SJSA1 (cell line): ENCODE measurements at places on chromosomes 13 and 19. TPM values are rescaled to one million over a fixed set of nuclear protein-coding genes. Genes with fewer than 3 reads are reported as not detected.

SOX1 gene
- total RNA-seq = not detected in 2 replicates

PSG6 gene
- total RNA-seq = not detected in 2 replicates

SGCG gene
- total RNA-seq = not detected in 2 replicates

GGN gene
- total RNA-seq = 0.47 and 0.71 TPM in 2 replicates

IZUMO2 gene
- total RNA-seq = not detected in 2 replicates

OVOL3 gene
- not detected in 2 replicates for total RNA-seq

CATSPERD gene
- total RNA-seq = not detected in 2 replicates

DHDH gene
- 0.16 and 1.7 TPM in 2 replicates for total RNA-seq

LILRB5 gene
- total RNA-seq = not detected in 2 replicates

DNA sequence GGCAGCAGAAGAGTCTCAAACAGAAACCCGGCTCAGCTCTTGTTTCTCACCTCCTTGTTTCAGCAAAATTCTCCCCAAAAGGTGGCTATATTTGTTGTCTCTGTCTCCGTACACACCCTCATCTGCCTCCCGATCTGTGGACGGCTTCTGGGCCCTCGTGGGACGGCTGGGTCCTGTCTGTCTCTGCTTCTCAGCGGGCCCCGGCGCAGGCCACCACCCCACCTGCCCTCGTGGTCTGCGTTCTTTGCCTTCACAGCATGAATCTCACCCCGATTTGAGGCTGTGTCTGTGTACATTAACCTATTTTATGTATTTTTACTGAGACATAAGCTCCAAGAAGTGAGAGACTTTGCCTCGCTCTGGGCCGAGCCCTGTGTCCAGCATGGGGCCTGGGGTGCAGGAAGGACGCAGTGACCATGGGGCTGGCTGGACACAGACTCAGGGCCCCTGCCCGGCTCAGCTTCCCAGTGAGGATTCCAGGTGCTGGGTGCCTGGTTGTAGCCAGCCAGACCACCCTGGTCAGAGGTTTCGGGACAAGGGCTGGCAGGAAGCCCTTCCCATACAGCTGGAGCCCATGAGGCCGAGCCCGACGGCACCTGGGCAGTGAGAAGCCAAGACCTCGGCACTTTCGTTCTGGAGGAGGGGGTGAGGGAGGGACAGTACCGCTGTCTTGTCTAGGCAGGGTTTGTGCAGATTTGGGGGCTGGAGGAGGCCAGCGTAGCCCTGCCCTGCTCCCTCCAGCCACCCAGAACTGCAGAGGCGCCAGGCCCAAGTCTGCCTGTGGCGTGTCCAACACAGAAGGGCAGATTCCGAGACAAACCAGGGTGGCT is 78.5 kb upstream of the MCF2L start:
- no peak for DNase-seq

GRCh38 chr19:2607712-2608601 is 94.5 kb downstream of the GNG7 start:
- no peak for DNase-seq

- DNase-seq = no peak
Observed at GRCh38 chr19:8320564-8321066, 560 bp downstream of the NDUFA7 start.

- no peak for DNase-seq
Observed at GRCh38 chr19:35115177-35115951, at the start of gene FXYD3. FXYD3 (plus strand) TSS chr19:35115823; CDS start chr19:35119377, 3,554 bp downstream.

DNA sequence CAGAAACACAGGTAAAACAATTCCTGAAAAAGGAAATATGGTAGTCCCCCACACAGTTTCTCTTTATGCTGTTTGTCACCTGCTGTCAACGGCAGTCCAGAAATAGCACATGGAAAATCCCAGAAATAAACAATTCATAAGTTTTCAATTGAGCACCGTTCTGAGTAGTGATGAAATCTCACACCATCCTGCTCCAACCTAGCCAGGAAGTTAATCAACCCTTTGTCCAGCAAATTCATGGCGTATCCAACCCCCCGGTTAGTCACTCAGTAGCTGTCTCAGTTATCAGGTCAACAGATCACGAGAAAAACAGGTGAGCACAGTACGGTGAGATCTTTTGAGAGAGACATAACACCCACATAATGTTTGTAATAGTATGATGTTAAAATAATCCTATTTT is 74.2 kb downstream of the TUBGCP3 start:
- no peak for DNase-seq

GRCh38 chr13:98385606-98386005 is 191.3 kb downstream of the STK24 start:
- no peak for DNase-seq

GRCh38 chr13:108302279-108302678 is 32.8 kb downstream of the TNFSF13B start:
- DNase-seq = no peak

- DNase-seq = no peak
Observed at GRCh38 chr13:44801990-44802389, 187.3 kb downstream of the NUFIP1 start.

- DNase-seq = no peak
Observed at GRCh38 chr19:18253716-18254115, 20.5 kb downstream of the IQCN start.

DNA sequence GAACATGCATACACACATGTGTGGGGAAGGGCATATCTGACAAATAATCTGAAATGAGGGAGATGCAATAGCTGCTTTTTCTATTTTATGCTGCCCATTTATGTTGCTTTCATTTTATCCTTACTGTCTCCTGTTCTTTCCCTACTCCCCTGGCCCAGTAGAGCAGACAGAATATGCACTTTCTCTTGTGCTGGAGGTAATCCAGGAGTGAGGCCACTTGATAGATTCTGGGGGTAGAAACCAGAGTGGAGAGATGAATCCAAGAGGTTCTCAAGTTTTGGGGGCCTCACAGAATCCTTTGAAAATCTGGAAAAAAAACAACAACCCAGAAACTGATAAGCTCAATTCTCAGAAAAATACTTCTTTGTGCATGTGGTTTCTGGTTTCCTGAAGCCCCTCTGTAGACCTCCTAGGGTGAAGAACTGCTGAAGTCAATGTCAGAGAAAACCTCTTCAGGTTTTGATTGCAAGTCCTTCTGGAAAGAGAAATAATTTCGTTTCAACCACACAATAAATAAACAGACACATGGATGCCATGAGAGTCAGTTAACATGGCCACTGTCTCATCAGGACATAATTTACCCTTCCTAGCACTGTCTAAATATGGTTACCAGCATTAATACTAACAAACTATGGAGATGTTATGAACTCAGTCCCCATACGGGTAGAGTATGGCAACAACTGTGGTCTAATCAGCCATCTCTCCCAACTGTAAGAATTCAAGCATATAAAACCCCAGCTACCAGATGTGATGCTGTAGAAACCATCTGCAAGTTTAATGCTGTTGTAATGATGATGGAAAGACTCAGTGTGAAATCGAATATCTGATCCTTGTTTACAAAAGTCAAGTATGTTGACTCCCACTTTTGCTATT is 355.6 kb downstream of the SLC7A1 start:
- DNase-seq = no peak

GRCh38 chr19:41131186-41131585 is 17.0 kb downstream of the CYP2F1 start:
- DNase-seq = no peak

- no peak for DNase-seq
Observed at GRCh38 chr13:30022256-30022655, 171.8 kb upstream of the UBL3 start.

- DNase-seq = no peak
Observed at GRCh38 chr13:45786293-45786920, 65.1 kb downstream of the SIAH3 start.
